ENCODE measurements at places on chromosomes 1 and 21.

DNA sequence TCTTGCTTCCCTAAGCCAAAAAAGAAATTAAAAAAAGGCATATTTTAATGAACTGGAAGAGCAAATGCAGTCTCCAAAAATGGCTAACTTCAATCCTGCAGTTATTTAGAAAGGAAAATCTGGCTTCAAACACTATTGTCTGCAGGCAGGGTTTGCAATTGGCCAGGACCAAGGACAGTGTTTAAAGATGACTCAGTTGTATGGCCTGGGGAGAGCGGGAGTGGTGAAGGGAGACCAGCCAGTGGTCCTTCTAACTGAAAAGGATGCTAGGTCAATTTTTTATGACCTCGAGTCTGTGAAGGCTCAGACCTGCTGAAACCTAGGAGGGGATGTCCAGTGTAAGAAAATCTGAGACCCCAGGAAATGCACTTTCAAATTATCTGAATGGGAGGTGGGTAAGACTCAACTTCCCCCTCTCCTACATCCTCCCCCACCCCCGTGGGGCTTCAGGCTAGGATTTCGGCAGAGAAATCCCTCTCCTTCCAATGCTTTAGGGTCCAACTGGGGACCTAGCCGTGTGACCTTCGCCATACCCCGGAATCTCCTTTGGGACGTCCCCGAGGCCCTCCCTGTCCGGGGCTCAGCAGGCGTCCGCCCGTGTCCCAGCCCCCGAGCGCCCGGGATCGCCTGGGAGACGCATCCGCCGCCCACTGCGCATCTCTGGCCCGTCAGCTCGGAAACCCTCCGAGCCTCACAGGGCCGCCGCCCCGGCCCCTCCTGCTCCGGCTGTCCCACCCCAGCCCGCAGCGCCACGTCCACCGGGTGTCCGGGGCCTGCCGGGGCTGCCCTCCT lies 602 bp upstream of the RIMKLA start:
- DNase-seq = no peak

DNA sequence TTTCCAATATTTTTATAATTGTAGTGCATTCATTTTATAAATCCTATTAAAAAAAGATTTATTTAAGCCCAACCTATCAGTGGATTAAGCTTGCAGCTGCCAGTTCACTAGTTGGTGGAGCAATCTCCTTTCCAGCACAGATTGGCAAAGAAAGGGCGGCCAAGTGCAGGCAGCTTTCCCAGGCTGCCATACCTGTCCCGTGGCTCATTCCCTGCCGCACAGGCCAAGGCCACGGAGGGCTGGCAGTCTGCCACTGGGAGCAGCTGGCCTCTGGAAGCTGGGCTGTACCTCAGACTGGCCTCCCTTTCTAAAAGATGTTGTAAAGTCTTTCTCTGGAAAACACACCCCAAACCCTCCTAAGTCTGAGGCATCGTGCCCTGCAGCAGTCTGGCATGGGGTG lies 74.2 kb downstream of the SIM2 start:
- DNase-seq = no peak

DNA sequence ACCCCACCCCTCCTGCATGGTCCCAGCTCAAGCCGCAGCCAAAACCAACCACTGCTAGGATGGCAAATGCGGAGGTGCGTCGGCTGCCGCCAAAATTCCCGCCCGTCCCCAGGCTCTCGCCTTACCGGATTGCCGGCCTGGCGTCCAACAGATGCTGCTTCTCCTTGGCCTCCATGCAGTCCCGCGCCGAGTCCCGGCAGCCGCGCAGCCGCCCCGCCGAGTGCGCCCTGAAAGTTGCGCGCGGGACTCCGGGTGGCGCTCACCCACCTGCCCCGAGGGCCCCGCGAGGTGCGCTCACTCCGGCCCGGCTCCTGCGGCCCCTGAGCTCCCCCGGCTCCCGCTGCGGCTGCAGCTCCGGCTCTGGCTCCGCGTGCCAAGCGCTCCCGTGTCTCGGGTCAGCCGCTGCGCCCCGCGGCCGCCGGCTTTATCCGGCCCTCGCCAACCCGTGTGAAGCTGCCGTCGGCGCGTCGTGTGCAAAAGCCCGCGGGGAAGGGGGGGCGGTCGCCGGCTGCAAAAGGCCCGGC lies at the start of gene SLC30A2:
SLC30A2 (minus strand) TSS at position 397 of the 524 bp plus-strand sequence; CDS start at position 175, 222 bp downstream.
- DNase-seq = no peak

GRCh38 chr1:19809044-19809750 lies 5.9 kb downstream of the RNF186 start:
- DNase-seq = no peak

GRCh38 chr1:116193768-116194167 lies 82.6 kb downstream of the MAB21L3 start:
- DNase-seq = no peak

Measured in inflammatory macrophage (primary cell).